ENCODE measurements at places on chromosomes 5 and 9.
A peak's percentile ranks its signal among the peaks of the same experiment; 100 is the strongest.

- DNase-seq = peak; percentile 51
Measured at GRCh38 chr5:16612007-16612406, 4.8 kb downstream of the RETREG1 start.

- DNase-seq = no peak
Measured at GRCh38 chr9:90869361-90869760, 67.7 kb downstream of the SYK start.

GRCh38 chr5:135245521-135246499, 153.2 kb downstream of the MACROH2A1 start:
- DNase-seq = peak; percentile 36

GRCh38 chr5:7754997-7755596, 95.8 kb downstream of the CFAP90 start:
- DNase-seq = peak; percentile 67

GRCh38 chr5:39117401-39117800, 43.2 kb upstream of the RICTOR start:
- peak; percentile 91 for DNase-seq

GRCh38 chr9:15670894-15671293, 118.1 kb downstream of the CCDC171 start:
- DNase-seq = no peak

- DNase-seq = no peak
Measured at GRCh38 chr9:35470894-35471293, 19.0 kb upstream of the RUSC2 start.

DNA sequence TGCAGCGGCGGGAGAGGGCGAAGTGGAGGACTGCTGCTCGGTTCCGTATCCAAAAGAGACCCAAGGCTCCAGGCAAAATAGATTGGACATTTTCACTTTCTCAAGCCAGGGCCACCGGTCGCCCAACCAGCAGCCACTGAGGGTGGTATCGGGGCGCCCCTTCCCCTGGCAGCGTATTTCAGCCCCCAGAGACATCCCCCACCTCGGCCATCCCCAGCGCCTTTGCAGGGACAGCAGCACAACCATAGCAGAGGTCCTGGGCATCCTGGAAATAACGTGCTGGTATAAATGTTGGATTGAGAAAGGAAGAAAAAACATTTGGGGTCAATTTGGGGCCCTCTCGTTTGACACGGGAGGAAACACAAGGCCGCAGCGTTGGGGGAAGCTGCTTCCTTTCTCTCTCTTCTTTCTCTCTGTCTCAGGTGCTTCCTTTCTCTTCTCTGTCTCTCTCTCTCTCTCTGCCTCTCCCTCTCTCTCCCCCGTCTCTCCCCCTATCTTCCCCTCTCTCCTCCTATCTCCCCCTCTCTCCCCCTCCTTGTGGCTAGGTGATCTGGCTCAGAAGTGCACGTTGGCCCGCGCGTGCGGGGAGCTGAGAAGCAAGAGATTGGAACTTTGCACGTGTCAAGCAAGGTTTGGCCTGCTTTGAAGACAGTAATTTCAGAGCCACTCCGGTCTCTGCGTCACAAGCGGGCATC, 624 bp upstream of the RETREG1 start:
- DNase-seq = peak; percentile 51

DNA sequence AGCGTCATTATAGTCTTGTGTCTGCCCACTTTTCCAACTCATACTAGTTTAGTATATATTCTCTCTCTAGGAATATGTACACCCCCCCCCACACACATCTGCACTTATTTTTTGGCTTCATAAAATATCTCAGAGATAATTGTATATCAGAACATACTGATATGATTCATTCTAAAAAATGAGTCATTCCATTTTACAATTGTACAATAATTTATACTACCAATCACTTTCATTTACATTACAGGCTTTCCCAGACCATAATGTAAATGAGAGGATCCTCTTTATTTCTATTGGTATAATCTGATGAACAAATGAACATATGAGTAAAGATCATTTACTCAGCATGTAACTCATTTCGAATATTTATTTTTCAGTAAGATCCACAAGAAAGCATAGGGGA, 1842.9 kb upstream of the C9orf72 start:
- DNase-seq = no peak

GRCh38 chr5:88671106-88671504, 211.9 kb downstream of the MEF2C start:
- DNase-seq = no peak

GRCh38 chr9:124598048-124598447, 90.8 kb upstream of the NR5A1 start:
- DNase-seq = no peak

DNA sequence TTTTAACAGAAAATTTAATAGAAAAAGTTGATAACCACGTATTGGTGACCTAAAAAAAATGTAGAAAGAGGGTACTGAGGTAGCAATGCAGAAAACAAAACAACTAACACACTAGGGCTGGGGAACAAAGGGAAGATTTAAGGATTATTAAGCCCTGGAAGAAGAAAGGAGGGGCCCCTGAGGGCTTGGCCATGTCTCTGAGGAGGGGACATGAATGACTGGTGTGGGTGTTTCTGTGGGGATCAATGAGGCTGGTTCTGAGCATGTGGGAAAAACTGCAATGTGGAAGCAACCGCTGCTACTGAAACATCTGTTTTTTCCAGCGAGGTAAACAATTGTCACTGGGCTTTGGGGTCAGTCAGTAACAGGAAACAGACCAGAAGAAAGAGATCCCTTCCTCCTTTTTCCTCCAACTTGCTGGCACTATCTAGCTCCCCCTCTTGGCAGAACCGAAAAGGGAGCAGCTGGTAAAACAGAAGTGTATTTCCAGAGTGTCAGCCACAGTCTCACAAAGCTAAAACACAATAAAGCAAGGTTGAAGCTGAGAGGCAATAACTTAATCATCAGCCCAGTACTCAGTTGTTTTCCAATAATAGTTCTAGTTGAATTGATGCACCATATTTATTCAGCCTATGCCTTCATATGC, 48.3 kb downstream of the ATPSCKMT start:
- peak; percentile 42 for DNase-seq

DNA sequence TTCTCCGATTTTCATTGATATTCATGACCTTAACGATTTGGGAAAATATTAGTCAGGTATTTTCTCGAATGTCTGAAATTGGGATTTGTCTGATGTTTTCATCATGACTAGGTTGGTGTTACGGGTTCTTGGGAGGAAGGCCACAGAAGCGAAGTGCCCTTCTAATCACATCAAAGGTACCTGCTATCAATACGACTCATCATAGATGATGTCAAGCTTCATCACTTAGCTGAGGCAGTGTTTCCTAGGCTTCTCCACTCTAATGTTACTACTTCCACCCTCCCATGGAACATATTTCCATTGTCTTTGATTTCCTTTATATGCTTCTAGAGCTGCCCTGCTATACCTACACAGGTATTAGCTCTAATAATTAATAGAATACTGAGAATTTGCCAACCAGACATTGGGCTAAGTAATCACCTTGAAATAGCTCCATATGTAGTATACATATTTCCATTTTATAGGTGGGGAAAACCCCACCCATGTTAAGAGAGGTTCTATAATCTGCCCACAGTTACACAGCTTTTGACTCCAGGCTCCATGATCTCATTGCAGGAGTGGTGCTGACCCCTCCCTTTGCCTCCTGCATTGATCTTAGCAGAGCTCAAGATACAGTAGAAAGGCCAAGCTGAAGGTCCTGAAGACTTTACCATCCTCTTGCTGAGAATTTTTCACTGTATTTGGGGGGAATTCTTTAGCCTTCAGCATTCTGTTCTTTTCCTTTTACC, 238.6 kb upstream of the ADAMTSL1 start:
- DNase-seq = no peak

- DNase-seq = no peak
Measured at GRCh38 chr9:106020186-106020585, 325.8 kb downstream of the TMEM38B start.

GRCh38 chr5:33969572-33970452, 14.7 kb downstream of the SLC45A2 start:
- peak; percentile 67 for DNase-seq

- no peak for DNase-seq
Measured at GRCh38 chr9:126844085-126844484, 16.4 kb upstream of the ZBTB34 start.

DNA sequence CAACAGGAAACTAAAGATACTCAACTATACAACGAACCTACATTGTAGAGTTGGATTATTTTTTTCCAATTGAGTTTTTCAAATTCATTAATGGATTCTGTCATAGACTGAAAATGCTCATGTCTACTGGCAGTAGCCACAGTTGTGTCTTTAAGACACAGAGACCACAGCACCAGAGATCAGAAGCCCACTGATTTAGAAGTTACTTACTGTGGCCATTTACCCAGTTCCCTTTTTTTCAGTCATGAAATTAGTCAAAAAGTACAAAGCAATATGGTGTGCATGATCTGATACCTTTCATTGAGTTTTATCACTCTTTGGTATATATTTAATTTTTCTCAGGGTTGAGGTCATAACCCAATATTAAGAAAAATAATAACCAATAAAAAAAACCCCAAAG, 1640.2 kb upstream of the WWC1 start:
- no peak for DNase-seq

GRCh38 chr5:150347003-150347402, 10.5 kb upstream of the TCOF1 start:
- no peak for DNase-seq

DNA sequence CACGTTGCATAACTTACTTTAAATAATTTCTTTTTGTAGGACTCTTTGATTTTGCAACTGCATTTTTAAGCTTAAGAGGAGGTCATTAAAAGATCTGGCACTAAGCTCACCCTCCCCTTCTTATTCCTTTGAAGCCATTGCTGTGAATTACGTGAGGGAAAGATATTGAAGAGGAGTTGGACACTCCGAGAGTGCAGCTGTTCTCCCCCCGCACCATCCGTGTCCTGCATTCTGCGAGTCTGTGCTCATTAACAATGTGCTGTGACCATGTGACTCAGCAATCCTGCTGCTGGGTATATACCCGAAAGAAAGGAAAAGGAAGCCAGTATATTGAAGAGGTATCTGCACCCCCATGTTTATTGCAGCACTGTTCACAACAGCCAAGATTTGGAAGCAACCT, 40.0 kb downstream of the NXNL2 start:
- peak; percentile 30 for DNase-seq

DNA sequence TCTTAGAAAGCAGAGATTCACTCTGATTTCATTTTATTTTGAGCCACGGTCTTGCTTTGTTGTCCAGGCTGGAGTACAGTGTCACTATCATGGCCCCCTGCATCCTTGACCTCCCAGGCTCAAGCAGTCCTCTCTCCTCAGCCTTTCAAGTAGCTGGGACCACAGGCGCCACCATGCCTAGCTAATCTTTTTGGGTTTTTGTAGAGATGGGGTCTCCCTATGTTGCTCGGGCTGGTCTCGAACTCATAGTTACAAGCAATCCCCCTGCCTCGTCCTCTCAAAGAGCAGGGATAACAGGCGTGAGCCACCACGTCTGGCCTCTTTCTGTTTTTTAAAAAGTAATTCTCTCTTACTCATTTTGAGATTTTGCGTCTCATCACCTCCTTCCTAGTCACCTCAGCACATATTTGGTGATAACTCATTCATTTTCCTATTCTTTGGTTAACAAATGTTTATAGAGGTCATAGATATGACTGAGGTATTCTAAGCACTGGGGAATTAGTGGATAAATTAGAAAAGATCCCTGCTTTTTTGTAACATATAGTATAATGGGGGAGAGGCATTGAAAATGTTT, 10.8 kb upstream of the DCP2 start:
- no peak for DNase-seq

DNA sequence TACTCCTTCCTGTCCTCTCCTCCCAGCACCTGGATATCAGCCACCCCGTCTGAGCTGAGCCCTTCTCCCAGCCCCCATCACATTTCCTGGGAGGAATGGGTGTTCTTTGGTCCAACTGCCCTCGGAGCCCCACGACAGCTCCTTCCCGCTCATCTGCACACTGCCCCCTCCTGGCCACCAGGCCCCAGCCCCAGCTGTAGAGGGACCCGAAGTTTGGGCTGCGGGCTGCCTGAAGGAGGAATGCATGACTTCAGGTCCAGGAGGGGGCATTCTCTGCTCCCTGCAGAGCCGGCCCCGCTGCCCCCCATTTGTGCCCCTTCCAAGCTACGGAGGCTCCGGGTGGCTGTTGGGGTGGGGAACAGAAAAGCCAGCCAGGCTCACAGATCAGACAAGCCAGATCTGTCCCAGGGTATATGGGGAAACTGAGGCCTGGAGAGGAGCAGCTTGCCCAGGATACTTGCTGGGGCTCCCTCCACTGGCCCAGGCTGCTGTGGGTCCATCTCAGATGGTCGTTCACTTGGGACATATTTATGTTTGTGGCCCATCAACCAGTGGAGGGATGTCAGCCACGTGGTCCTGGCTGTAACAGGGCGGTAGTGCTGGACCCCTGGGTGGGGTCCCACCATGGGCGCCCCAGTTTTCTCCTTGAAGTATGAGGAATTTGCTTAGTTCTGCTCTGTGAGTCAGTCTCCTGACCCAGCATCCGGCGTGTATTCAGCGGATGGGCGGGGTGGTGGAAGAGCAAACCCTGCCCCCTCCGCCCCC, 33.1 kb downstream of the DAB2IP start:
- DNase-seq = peak; percentile 75

GRCh38 chr5:145462525-145462924, 372.6 kb downstream of the PRELID2 start:
- DNase-seq = no peak

DNA sequence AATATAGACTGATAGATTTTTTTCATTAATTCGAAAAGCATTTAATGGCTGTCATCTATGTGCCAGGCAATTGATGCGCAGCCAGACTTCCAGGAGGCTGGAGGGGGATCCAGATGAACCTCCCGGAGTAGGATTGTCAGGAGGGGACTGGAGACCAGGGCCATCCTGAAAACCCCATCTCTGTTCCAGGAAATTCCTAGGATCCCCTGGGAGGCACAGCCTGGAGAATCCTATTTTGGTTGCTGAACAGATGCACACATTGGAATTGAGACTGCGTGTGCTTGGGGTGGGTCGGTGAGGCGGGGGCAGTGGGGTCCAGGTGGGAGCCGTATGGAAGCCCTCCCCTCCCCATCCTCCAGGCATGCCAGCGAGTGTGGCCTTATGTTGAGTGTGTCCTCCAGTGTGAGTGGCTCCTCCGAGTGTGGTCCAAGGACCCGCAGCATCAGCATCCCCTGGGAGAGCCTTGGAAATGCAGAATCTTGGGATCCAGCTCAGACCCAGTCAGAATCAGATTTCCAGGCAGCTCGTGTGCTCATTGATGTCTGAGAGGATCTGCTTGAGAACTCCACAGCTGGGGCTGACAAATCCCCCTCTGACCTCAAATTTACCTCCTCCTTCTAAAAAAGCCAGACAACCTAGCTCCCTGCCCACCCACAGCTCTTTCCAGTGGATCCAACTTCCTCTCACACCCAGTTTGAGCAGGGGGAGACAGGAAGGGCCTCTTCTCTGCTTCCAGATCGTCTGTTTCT, 38.7 kb downstream of the ROPN1L start:
- no peak for DNase-seq

DNA sequence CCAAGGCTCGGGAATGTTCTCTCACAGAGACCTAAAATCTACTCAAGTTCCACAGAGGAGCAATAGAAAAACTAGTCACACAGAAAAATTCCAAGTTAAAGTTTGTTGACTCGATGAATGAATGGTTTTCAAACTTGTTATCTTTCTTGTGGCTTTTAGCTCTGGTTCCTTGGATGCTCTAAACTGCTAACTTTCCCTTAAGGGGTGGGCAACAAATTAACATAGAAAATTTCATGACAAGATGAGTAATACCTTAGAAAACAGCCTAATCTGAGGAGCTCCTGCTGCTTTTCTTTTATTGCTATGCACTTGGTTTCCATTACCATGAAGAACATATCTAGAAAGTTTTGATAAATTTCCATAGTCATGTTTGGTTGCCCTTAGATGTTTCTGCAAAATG, 100.2 kb upstream of the CCDC112 start:
- no peak for DNase-seq

Measured in hematopoietic multipotent progenitor cell treated with erythropoietin and hydrocortisone succinate and interleukin-3 and kit ligand, for 4 days (in vitro differentiated cells).